ENCODE measurements at places on chromosomes 4 and X.

GRCh38 chrX:136598631-136599030, 49.3 kb upstream of the CD40LG start:
- peak; percentile 79 for DNase-seq

- DNase-seq, result peak; percentile 29
Measured at GRCh38 chr4:145565328-145565727, 53.9 kb upstream of the MMAA start.

DNA sequence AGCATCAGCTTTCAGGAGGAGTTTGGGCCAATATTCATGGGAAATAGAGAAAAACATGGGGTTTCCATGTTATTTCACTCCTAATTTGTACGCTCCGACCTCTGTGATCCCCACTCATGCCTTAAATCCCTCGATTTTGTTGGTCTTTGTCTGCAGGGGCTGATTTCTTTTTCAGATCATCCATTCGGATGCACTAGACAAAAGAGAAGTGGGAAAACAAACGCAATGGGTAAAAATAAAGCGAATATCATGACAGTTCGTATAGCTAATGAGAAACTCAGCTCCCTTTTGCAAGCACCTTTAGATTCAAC, 139.1 kb upstream of the PLAC1 start:
- DNase-seq, result no peak

GRCh38 chrX:40897718-40898270, 162.5 kb upstream of the MED14 start:
- peak; percentile 30 for DNase-seq

GRCh38 chr4:175282407-175282806, 364.2 kb downstream of the ADAM29 start:
- DNase-seq, result no peak

DNA sequence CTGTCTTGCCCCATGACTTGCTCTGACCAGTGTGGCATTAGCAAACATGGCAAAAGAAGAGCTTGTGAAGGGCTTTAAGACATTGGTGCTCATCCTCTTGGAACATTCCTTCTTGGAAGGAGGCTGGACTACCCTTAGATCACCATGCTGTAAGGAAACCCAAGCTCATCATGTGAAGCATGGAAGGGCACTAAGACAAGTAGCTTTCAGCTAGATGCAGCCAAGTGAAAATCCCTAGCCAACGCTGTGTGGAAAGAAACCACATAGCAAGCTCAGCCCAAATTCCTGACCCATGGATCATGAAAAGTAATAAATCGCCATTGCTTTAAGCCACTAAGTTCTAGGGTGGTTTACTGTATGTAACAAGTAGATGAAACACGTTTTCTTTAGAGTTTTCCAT, 12.4 kb upstream of the PACRGL start:
- no peak for DNase-seq

GRCh38 chr4:141469392-141469791, 167.0 kb upstream of the IL15 start:
- DNase-seq, result no peak

DNA sequence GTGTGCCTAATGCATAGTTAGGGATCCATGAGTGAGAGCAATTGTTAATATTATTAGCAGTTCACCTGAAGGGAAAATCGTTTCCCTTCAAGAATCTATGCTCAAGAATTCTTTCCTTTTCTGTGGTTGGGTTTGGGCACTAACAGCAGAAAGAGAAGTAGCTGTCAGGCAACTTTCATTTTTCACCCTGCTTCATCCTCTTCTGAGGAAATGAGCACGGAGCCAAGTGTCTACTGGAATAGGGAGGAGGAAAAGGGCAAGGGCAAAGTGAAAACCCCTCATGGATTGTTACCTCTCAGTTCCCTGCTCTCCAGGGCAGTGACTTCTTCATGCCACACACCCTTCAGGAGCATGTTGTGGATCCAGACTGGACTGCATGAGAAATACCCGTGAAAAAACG, 2.6 kb upstream of the HPGDS start:
- DNase-seq, result no peak

DNA sequence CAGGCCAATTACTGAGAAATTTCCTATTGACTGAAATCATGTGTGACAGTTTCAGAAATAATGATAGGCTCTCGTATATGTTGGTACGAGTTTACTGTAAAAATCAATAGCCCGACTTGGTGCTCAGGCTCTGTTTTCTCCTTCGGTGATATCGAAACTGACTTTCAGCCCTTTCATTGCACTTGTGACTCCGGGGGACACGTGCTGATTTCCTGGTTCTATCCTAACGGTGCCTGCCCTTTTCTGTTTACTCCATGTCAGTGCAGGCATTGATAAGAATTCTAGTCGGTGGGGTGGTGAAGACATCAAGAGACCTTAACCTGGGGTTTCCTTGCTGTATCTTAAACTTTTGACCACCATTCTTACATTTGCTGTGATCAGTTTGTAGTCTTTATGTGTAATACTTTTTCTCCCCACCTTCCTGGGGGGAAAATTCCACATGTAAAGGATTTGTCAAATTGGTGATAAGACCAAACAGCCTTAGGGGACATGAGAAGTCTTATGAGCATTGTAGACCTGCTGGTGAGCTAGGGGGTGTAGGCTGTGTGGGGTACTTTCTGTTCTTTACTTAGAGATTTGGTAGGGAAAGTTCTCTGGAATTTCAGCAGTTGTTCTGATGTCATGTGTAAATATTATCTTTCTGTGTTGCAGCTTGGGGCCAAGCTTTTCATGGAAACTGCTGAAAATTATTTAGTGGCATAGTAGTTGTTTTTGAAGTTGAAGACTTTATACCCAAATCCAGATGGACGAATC, 52.7 kb downstream of the TMEM131L start:
- DNase-seq, result no peak

GRCh38 chrX:19964017-19964710, 26.7 kb downstream of the BCLAF3 start:
- DNase-seq, result no peak

DNA sequence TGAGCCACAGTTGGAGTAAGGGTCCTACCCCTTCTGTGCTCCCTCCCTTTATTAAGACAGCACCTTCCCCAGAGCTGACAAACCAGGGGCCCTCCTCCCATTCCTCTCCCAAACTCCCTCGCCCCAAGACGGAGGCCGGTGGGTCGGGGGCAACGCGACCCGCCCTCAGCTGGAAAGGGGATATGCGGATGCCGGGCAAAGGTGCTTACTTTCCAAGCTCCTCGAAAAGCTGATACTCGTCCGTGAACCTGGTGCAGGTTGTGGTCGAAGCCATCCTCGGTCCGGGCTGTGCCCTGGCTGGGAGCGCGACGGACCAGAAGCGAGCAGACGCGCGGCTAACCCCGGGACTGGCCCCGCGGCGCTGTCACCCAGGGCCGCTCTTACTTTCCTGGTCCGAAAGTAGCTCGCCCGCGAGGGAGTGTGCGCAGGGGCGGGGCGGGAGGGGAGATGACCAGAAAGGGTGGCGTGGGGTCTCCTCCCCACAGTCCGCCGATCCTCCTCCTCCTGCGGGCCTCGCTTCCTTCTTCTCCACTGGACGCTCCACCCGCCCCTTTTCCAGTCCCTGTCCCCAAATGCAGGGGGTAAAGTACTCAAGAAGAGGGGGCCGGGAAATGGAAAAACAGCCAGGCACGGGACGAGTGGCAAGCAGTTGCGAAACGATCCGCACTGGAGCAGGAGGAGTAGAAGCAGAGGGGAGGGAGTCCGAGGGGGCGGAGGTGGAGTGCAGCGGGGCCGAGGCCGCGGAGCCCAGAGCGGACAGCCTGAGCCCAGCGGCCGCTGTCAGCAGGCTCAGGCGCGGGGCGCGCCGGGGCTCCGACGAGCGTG, 531 bp downstream of the CAMK2D start:
- DNase-seq, result peak; percentile 64

Data from MM.1S (cell line).